ENCODE measurements at places on chromosomes 3 and 15.
A peak's percentile ranks its signal among the peaks of the same experiment; 100 is the strongest.

GRCh38 chr15:99719096-99719541 lies 14.1 kb downstream of the LYSMD4 start:
- DNase-seq: no peak

- DNase-seq: no peak
Observed at GRCh38 chr3:100384733-100385525, 16.0 kb downstream of the TOMM70 start.

DNA sequence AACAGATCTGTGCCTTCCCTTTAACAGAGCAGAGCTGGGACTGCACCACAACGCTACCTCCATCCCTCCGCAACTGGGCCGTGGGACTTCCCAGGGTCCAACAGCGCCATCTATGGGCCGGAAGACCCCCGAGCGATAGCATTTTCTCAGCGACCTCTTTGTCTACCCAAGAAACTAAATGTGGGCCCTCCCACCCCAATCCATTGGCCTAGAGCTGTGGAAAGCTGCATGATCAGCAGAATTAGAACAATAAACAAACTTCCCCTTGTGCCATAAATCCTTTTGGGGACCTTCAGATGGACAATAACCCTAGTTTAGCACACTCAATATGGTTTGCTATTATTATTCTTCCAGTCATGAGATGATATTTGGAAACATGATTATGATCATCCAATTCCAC lies 74.8 kb upstream of the NTRK3 start:
- DNase-seq: peak; percentile 55

DNA sequence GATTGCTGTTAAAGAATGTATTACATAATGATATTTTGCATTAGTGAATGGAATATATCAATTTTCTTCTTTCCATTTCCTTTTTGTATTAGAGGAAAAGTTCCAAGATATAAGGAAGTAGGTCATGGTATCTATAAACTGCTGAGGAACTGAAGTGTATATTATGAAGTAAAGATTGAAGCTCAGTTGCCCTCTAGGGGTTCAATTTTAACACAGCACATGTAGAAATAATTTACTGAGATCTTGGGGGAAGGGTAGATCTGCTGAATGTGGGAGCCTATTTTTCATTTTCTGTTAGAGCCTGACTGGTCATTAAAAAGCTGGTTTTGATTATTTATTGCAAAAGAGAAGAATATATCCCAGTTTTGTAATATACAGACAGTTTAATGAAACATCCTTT lies 45.2 kb downstream of the CMC1 start:
- DNase-seq: peak; percentile 2

GRCh38 chr3:63048367-63049326 lies 173.4 kb upstream of the CADPS start:
- no peak for DNase-seq

- no peak for DNase-seq
Observed at GRCh38 chr3:49170744-49171118, 667 bp upstream of the KLHDC8B start.

GRCh38 chr15:101071651-101072050 lies 152.5 kb downstream of the LRRK1 start:
- no peak for DNase-seq

DNA sequence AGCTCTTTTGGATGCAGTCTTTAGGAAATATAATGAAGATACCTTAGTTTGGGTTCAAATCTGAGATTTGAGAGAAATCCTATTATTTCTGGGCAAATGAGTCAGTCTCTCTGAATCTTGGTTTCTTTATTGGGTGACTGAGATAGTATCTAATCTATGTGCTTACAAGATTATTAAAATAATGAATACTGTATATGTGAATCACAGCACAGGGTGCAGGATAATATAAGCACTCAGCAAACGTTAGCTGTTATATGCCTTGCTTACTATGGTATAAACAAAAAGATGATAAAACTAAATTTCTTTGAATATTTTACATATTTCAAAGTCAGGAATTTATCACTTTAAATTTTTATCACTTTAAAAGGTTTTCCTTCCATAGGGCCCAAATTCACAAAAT lies 29.6 kb downstream of the FGF7 start:
- DNase-seq: no peak

- no peak for DNase-seq
Observed at GRCh38 chr3:184481984-184482671, 79.5 kb upstream of the EPHB3 start.

GRCh38 chr15:52440946-52441345 lies 87.7 kb downstream of the MYO5A start:
- no peak for DNase-seq

GRCh38 chr3:51945031-51945840 lies 3.1 kb downstream of the PARP3 start:
- no peak for DNase-seq

DNA sequence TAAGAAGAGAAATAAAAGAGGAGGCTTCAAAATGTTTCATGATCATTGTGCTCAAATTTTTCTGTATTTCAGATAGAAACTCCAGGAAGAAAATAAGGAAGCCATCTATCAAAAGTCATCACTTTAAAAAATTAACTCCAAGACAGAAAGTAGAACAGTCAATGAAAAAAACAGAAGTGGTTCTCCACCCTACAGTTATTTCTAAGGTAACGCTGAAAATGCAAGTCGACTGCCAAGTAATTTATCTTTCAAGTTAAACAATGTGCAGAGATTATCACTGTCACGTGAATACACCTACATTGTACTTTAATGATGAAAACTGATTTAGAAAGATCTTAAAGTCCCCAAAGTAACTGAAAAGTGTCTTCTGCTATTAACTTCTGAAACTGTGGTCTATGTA lies 78.5 kb upstream of the SNRPA1 start:
- no peak for DNase-seq

- no peak for DNase-seq
Observed at GRCh38 chr3:16243706-16244490, 20.8 kb downstream of the DPH3 start.

DNA sequence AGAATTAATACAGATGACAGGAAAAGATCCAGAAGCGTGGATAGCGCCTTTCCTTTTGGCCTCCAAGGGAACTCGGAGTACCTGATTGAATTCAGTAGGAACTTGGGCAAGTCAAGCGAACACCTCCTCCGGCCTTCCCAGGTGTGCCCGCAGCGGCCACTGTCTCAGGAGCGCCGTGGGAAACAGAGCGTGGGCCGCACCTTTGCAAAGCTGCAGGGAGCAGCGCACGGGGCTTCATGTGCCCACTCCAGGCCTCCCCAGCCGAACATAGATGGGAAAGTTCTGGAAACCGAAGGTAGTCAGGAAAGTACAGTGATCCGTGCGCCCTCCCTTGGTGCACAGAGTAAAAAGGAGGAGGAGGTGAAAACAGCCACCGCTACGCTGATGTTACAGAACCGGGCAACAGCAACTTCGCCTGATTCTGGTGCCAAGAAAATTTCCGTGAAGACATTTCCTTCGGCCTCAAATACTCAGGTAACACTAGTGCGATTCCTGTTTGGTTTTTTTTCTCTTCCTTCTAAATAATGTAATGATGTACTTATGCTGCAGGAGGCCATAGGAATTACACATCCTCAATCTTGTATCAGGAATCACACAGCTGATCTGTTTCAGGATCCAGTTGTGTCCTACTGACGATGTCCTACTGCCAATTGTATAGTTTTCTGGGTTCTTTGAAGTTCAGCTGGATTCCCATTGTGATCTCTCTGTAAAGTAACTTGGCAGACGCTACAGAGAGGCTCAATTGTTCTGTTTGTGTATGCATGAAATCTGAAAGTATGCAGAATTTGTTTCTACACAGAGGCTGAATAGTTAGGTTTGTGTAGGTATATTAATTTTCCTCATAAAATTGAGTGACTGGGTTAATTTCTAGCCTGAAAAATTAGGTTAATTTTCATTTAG lies 63.1 kb downstream of the CGNL1 start:
- DNase-seq: no peak

GRCh38 chr3:71109241-71109976 lies 474.1 kb downstream of the FOXP1 start:
- no peak for DNase-seq

- no peak for DNase-seq
Observed at GRCh38 chr3:189786479-189787064, 155.4 kb downstream of the TP63 start.

DNA sequence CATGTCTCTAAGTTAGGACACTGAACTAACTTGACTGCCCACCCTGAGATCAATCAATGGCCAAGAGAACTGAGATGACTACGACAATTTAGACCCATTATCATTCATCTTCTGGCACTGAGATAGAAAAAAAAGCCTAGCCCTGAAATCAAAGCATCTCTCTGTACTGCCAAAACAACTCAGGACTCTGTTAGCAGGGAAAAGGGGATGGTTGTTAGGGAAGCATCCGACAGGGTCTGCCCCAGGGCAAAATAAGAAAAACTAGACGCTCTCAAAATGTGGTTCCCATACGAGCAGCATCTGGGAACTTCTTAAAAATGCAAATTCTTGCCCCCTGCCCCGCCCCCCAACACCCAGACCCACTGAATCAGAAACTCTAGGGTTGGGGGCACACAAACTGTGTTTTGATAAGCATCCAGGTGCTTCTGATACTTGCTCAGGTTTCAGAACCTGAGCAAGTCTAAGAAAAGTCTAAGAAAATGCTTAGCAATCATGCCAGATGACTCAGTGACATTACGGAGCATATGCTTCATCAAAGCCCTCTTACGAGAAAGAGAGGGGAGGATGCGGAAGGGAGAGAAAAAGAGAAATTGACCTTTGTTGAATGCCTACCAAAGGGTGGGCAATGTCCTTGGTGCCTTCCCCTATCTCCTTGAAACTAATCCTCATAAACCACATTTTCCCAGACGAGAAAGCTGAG lies 172.8 kb upstream of the HES1 start:
- DNase-seq: no peak

- no peak for DNase-seq
Observed at GRCh38 chr3:160540551-160540950, 24.8 kb downstream of the KPNA4 start.

DNA sequence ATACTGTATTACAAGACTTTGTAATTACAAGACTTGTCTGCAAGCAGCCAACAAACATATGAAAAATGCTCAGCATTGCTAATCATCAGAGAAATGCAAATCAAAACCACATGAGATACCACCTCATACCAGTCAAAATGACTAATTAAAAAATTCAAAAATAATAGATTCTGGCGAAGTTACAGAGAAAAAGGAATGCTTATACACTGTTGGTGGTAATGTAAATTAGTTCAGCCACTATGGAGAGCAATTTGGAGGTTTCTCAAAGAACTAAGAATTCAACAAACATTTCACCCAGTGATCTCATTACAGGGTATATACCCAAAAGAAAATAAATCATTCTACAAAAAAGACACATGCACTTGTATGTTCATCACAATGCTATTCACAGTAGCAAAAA lies 617.5 kb upstream of the CCDC54 start:
- no peak for DNase-seq

GRCh38 chr3:146090521-146090920 lies 70.5 kb downstream of the PLOD2 start:
- no peak for DNase-seq

DNA sequence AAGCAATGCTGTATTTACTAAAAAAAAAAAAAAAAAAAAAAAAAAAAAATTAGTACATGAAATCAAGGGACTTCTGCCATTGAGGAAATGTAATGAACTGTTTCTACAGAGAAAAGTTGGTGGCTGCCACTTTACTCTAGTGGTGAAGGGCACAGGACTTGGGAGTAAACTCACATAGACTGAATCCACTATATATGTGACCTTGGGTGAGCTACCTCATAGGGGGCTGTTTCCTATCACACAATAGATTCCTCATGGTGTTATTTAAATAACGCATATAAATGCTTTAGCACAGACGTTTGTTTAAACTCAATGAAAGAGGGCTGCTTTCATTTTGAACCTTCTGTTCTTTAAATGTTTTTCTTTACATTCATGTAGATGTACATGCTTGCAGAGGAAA lies 25.8 kb downstream of the TERC start:
- no peak for DNase-seq

DNA sequence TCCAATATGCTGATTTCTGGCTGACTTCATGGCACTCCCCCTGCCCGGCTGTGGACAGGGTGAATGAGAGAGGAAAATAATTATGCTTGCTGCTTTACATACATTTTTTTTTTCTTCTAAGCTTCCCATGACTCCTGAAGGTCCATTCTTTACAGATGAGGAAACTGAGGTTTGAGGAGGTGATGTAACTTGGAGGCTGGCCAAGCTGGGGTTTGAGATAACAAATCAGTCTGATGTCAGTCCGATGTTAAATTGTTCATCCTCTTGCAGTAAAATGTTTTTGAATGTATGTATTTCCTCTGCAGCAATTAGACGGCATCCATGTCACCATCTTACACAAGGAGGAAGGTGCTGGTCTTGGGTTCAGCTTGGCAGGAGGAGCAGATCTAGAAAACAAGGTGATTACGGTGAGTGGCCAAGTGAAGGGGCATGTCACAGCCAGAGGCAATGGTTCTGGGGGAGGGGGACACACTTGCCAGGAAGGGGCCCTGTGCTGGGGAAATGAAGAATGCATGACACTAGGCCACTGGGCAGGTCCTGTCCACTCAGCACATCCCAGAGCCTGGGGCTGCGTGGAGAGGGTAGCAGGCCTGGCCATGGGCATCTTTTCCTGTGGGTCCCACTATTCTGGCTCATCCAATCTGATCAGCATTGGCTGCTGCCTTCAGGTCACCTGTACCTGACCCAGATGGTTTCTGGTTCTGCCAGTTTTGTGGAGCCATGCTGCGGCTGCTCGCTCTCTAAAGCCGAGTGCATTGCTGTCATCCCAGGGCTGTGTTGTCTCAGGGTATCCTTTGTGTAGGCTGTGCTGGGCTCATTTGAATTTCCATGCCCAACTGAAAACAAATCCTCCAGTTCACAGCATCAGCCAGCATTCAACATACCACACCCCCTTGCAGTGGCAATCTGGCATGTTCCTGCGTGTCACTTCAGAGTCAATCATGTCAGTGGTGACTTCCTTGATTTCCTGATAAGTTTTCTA lies 20.4 kb downstream of the STARD5 start:
- no peak for DNase-seq

DNA sequence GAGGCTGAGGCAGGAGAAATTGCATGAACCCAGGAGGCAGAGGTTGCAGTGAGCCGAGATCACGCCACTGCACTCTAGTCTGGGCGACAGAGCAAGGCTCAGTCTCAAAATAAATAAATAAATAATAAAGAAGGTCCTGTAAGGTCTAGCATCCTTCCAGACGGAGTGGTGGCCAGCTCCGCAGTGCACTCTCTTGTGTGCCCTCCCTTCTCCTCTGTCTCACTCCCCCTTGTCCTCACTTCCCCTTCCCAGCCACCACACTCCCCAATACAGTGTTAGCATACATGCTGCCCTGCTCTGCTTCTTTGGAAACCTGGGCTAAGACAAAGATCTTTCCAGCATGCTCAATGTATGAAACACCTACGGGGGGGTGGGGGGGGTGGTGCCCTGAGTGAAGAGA lies 3.4 kb upstream of the CLN6 start:
- DNase-seq: no peak

GRCh38 chr3:140252812-140253656 lies 318.0 kb downstream of the CLSTN2 start:
- DNase-seq: no peak

Data from COR-L47 (cell line).